Activated naive CD4-positive, alpha-beta T cell treated with anti-CD3 and anti-CD28 coated beads, Interleukin-2, amount 50 U/mL, for 72 hours (primary cell): ENCODE measurements at places on chromosomes 3 and 15.

DNA sequence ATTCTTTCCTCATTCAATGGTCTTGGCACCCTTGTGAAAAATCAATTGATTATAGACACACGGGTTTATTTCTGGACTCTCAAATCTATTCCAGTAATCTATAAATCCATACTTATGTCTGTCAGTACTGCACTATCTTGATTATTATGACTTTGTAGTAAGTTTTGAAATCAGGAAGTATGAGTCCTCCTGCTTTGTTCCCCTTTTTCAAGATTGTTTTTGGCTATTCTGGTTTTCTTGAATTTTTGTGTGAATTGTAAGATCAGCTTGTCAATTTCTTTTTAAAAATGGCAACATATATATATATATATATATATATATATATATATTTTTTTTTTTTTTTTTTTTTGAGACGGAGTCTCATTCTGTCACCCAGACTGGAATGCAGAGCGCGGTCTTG lies 32.3 kb upstream of the CFAP20DC start:
- DNase-seq, result no peak

DNA sequence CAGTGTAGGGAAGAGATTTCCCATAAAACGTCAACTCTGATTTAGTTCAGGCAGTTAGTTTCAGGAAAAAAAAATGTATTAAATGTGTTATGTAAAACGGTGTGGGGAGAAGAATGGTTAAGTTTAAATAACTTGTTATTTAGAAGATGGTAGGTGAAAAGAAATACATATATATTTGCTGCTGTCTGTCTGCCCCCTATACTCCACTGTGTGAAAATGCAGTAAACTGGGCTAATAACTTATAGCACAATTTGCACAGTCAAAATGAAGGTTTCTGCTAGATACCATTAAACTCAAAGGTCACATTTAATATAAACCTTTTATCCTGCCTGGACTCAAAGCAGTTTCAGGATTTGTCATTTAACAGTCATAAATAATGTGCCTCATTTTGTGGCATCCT lies 515.0 kb downstream of the FGF12 start:
- DNase-seq, result no peak

GRCh38 chr15:70538278-70538677 lies 225.1 kb downstream of the UACA start:
- DNase-seq, result no peak

GRCh38 chr3:128274837-128275236 lies 121.6 kb downstream of the EEFSEC start:
- no peak for DNase-seq

DNA sequence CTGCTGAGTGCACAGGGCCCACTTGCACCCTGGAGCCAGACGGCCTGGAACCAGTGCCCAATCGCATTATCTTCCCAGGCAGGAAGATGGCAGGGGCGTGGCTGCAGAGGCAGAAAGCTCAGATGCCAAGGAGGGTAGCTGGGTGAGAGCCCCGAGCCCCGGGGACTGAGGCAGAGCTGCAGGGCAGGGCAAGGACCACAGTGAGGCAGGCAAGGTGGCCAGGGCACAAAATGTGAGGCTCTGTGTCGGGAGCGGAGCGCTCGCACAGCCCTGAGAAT lies 1.6 kb upstream of the CCDC33 start:
- no peak for DNase-seq

GRCh38 chr3:66428733-66429132 lies 72.1 kb downstream of the LRIG1 start:
- DNase-seq, result no peak

- DNase-seq, result no peak
These were observed 68.0 kb upstream of the PTPRG start for GRCh38 chr3:61493339-61493738.

DNA sequence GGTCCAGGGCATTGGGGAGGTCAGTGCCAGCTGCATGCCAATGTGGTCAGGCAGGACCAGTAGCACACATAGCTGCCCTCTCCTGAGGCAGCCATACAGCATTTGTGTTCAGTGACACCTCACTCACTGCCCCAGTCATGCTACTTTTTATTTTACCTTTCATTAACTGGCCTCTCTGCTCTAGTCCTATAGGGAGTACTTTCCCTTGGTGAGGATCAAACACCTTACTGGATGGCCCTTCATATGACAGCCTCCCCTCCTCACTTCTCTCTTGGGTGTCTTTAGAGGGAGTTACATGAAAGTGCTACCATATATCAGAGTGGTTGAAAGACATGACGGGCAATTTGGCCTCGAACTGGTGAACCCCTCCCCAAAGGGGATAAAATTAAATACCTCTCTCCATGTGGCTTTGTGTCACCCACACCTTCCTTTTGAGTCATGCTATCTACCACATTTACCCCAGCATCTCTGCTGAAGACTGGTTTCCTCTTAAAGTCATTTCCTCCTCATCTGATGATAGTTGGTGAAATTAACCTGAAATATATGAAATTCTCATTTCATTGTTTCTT lies 17.6 kb downstream of the RLBP1 start:
- DNase-seq, result peak; percentile 44

DNA sequence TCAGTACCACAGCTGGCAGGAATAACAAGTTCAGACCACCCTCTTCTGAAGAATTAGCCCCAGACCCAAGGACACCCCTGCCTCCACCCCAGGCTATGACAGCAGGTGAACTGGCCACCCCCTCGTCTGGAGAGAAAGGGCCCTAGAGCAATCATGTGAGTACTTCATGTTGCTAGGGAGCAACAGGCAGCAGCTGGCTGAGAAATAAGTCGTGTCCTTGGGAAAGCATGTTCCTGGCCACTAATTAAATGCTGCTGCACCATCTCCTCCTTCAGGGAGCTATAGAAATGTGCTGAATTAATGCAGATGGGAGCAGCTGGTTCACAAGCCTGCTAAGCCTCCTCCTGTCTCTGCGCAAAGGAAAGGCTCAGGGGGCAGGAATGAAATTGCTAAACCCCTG lies 31.5 kb downstream of the MRPS11 start:
- DNase-seq, result no peak

GRCh38 chr15:40955930-40956540 lies 2.8 kb downstream of the CHAC1 start:
- DNase-seq, result no peak

DNA sequence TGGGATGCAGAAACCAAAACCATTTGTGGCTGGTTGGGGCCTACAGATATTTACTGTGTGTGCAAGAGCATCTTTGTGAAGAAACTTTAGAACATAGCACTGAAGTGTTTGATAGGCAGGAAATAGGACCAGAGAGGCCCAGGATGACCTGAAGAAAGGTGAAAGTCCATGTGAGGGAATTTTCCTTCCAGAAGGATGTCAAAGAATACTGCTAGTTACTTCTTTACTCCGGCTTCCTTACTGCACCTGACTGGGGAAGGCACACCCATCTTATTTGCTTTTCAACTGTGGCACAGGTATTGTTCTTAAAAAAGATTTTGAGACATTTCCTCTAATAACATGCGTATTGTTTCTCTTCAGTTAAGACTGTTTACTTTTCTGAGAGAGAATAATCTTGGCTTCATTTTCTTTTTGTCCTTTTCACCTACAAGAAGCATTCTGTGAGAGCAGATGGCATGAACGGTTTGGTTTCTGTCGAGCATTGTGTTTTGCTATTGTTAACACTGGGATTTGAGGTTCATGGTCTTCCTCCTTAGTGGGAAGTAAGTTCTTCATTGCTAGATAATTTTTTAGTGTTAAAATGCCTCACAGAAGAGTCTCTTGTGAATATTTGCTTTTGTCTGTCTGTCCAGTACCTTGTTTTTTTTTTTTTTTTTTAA lies 71.5 kb downstream of the SLCO3A1 start:
- no peak for DNase-seq

GRCh38 chr3:52218937-52219650 lies 6.4 kb downstream of the TLR9 start:
- no peak for DNase-seq

- no peak for DNase-seq
These were observed 52.7 kb downstream of the SNTN start for GRCh38 chr3:63705092-63705645.

- no peak for DNase-seq
These were observed 11.2 kb downstream of the C3orf52 start for GRCh38 chr3:112097378-112097777.

- peak; percentile 54 for DNase-seq
These were observed 2.4 kb upstream of the CD96 start for GRCh38 chr3:111539351-111540331.

GRCh38 chr3:85851071-85851470 lies 892.3 kb downstream of the CADM2 start:
- DNase-seq, result no peak

- no peak for DNase-seq
These were observed 43.1 kb downstream of the BTLA start for GRCh38 chr3:112456147-112456546.

- no peak for DNase-seq
These were observed 49.2 kb downstream of the OXSR1 start for GRCh38 chr3:38214560-38214959.

DNA sequence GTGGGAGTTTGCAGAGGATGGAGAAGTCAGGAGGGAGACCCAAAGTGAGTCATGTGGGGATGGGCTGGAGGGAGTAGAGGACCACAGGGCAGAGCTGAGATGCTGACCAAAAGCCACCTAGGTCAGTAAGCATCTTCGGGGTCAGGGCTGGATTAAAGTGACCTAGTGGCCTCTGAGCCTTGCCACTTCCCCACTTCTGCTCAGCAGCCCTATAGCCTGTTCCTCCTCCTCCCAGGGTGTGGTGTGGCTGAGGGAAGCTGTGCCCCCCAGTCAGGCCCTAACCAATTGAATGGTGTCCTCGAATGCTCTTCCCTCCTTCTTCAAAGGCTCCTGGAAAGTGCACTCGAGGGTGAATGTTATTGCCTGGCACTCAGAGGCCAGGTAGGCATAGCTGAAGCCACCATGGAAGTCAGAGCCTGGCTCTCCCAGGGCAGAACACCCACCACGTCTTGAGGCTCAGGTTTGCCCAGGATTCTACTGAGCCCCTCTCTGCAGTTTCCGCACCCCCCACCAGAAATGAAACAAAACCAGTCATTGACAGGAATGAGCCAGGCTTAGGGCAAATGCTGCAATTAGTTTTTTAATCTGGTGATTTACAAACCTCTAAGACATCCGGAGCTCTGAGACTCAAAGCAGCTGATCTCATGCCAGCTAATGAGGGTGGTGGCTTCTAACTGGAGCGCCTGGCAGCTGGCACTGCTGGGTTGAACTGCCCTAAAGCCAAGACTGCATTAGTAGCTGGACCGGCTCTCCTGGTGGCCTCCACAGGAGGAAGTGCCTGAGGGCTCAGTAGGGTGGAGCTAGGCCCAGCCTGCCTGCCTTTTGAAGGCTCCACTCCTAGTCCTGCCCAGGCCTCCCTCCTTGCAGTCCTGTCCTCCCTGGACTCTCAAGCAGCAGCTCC lies 26.0 kb upstream of the VIPR1 start:
- no peak for DNase-seq

DNA sequence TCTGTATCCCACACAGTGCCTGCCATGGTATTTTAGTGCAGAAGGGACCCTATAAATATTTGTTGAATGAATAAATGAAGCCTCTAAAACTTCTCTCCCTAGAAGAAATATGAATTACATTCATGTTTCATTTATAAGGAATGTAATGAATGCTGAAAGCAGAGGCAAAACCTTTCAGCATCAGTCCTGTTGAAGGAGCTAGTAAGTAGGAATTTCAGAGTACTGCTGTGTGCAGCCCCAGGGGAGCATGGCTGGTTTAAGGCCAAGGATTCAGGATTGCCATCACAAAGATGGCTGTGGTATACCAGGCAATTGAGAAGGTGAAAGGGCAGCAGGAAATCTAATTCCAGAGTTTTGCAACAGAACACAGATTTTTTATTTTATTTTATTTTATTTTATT lies 1131.4 kb downstream of the IGSF11 start:
- DNase-seq, result no peak

DNA sequence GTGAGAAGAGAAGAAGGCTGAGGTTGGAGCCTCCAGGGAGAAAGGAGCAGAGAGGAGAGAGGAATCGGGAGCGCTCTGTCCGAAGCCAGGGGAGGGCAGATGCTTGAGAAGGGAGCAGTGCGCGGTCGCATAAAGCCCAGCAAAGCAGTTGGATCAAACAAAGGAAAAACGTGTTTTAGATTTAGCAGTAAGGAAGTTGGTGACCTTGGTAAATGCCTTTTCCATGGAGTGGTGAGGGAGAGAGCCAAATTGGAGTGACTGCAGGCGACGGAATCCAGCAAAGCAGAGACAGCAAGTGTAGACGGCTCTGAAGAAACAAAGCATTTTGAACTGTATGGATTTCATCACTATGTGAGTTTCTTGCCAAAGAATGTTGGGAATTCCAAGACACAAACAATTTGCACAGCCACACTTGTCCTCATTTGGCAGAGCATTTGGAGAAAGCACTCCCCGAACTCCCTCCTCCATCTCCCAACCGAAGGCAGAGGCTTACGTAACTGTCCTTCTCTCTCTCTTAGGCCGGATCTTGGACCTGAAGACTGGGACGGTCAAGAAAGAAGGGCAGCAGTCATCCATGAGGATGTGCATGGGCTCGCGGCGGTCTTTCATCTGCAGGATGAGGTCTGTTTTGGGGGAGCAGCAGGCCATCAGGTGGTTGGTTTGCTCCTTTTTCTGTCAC lies 103.6 kb downstream of the ARNT2 start:
- no peak for DNase-seq
